BE2C (cell line): ENCODE measurements at places on chromosomes 5 and 9.

- DNase-seq: no peak
Observed at GRCh38 chr9:128247226-128247803, 28.5 kb downstream of the GOLGA2 start.

DNA sequence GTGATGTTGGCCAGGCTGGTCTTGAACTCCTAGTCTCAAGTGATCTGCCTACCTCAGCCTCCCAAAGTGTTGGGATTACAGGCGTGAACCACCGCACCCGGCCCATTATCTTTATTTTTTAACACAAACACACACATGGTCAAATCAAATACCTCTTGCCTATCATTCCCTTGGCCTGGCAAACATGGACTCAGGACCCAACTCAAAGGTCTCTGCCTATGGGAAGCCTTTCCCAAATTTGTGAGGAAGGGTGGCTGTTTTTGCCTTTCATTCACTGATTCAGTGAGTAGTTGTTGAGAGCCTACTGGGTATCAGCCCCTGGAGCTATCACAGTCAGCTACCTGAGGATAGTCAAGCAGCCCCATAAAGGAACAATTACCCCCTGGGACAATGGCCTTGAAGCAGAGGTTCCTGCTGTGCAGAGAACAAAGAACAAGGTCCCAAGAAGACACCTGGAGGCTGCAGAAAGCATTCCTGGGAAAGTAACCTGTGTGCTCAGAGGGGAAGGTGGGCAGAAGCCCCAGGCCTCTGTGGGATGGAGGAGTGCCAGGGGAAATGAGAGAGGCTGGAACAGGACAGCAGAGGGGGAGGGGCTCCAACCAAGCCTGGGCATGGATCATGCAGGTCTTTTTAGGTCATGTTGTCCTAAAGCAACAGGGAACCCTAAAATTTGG lies 126.4 kb downstream of the CRB2 start:
- DNase-seq: no peak

DNA sequence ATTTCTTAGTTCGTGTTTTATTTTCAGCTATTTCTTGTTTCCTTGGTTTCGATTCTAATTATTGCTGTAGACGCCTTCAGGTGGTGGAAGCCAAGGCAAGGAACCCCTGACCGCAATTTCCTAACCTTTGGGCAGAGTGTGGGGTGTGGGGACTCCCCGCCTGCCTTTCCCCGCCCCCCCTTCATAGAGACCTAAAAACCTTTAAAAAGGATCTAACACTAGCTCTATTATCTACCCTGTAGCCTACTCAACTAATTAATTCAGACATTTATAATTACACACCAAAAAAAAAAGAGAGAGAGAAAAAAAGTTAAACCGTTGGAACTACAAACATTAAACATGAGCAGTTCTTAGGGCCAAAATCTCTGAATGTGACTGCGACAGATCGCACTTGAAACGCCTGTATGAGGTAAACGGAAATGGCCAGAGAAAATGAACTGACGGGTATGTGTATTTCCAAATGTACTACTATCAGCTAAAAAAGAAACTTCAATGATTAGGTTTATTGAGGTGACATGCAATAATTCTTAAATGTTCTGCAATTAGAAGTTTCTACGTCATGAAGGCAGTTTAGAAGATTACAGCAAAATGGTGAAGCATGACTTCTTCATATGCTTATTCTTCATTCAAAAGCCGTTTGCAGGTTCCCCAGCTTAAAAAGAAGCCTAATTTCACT lies 19.0 kb upstream of the FER start:
- no peak for DNase-seq

DNA sequence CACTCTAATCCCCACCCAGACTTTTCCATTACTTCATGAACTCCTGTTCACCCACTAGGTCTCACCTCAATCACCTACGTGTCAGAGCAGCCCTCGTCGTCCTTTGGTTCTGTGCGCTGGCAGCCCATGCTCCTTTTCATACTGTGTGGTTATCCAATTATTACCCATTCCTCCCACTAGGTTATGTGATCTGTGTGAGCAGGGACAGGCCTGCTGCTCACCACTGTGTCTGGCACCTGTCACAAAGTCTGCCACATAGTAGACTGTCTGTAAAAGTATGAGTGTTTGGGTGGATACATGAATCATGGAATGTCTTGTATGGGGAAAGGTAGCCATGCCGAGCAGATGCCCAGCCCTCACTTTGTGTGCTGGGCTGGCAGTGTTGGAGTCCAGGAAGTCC lies 12.1 kb upstream of the SMAD5 start:
- DNase-seq: no peak

DNA sequence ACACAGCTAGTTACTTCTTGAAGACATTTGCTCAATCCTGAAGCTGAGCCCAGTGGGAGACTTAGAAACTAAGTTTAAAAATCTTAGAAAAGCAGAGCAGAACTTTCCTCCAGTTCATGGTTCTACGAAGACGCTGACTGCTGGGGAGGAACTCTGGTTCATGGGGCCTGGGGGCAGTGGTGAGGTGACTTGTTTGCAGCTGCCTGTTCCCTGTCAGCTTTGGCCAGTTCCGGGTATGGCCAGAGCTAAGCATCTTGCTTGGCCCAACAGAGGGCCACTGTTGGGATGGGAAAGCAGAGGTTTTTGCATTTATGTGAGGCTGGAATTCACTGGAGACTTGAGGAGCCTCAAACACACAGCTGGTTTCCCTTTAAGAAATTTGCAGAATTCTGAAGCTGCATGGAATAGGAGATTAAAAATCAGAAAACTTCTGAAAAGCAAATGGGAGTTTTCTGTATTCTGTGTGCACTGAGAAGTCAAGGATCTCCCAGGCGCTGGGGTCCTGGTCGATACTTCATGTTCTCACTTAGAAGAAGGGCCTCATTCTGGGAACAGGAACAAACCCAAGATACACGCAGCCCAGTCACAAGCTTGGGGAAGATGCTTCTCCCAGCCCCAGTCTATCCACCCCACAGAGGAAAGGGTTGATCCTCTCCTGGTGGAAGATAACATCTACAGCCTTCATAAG lies 10.6 kb upstream of the HMHB1 start:
- no peak for DNase-seq

GRCh38 chr9:92954049-92954861 lies 6.9 kb downstream of the FGD3 start:
- DNase-seq: no peak

DNA sequence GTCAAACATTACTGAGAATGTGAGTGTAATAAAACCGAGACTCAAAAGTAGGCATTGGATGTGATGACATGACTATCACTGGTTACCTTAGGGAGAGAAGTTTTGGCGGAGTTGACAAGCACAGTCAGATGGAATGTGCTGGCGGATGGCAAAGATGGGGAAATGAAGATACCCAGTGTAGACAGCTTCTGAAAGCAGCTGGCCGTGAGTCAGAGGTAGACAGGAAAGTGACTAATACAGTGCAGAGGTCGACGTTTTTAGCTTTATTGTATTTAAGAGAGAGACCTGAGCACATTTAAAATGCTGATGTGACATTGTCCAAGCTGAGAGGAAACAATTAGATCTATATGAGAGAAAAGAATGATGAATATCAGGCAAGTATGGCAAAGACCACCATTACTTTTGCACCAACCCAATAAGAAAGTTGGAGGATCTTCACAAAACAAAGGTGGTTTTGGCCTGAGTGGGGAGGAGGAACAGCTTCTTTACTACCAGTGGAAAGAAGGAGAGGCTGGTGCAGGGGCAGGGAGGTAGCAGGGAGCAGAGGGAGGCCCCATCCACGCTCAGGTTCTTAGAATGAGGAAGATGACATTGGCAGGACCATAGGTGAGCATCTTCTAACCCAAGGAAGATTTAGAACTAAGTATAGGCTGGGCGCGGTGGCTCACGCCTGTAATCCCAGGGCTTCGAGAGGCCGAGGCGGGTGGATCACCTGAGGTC lies 36.7 kb upstream of the KCNIP1 start:
- no peak for DNase-seq

DNA sequence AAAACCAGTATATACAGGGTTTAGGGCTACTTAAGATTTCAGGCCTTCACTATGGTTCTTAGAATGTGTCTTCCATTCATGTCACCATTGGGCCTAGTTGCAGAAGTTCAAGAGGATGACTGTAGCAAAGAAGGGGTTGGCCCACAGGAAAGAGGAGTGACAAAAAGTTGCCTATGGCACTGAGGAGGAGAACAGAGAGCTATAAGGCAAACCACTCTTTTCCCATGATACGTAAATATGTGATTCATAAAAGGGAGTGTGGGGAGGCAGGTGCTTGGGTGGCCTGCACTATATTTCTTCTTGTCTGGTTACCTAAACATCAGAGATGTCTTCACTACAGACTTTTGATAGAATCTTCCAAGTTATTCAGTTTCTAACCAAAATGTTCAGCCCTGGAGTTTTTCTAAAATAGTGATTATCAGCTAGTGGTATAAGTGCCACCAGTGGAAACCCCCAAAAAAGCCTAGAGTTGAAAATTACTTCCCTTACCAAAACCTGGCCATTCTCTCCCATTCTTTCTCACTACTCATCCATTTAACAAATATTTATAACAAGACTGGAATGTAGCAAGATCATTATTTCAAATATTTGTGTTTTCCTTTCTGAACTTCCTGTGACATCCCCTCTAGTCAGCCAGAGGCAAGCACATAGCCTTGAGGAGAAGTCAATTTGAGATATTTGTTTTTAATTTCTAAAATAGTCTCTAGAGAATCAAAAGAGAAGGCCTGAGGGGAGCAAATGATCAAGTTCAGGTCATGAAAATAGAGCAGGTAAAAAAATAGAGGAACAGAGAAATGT lies 367.4 kb downstream of the EFNA5 start:
- no peak for DNase-seq

DNA sequence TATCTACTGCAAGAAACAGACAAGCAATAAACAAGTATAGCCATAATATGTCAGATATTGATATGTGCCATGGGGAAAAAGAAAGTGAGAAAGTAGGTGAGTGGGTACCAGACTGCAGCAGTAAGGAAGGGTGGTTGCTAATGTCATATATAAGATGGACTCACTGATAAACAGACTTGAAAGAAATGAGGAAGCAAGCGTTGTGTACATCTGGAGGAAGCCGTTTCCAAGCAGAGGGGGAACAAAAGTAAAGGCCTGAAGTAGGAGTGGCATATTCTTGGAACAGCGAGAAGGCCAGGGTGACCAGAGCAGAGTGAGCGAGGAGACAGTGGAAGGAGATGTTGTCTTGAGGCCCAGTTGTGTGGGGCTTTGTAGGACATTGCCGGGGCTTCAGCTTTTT lies 142.2 kb upstream of the MAP3K1 start:
- DNase-seq: no peak

- DNase-seq: no peak
Observed at GRCh38 chr5:139061856-139062255, 136.3 kb downstream of the SIL1 start.

GRCh38 chr5:57566914-57567313 lies 84.3 kb upstream of the ACTBL2 start:
- DNase-seq: no peak
